ENCODE measurements at places on chromosomes 5 and 9.
A peak's percentile ranks its signal among the peaks of the same experiment; 100 is the strongest.

DNA sequence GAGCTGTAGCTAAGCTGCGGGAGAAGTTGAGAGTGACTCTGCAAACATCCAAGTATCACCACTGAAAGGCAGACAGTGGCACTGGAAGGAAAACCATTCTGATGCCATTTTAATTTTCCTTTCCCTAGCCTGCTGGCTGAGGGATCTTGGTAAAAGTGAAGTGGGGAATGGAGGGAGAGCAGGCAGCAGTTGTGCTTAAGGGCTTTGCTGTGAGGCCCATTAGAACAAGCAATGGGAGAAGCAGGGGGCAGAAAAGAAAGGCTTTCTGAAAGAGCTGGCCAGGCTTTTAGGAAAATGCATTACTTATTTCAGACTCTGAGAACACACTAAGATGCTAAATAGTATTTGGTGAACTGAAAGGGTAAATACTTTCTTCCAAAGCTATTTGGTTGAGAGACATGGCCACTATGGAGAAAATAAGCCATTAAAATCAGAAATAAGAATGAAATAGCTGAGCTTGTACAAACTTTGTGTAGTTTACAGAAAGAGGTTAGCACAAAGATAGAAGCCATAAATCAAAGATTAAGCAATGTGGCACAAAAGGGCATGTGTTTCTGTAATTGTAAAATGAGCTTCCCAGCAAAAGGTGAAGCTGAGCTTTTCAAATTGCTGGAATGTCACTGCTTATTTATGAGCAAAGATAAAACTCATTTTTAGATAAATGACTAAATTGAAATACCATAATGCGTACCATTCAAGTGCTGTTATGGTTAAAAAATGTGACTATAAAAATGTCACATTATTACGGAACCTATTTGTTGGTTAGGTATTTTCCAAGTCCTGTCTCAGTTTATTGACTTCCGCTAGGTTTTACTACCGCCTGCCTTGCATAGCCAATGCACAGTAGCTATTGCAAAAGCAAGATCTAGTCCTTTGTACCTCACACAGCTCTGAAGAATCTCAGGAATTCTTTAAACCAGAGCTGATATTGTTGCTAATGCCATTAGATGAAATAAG, 20.8 kb downstream of the SNCAIP start:
- DNase-seq, result no peak

DNA sequence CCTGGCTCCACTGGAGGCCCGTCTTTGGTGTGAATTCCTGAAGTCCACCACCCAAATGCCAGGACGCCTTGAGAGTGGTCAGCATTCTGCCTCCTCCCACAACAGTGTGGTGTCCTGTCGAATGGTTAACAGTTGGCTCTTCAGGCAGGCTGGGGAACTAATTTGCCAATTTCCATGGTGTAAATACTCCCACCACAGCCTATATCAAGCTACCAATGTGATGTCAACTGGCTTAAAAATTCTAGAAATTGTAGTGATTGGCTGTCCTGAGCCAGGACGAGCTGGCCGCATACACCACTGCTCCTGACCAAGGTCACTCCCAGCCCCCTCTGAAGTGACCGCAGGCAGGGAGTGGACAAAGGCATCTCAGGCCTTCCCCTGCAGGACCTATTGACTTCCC, 11.1 kb downstream of the UNC5A start:
- no peak for DNase-seq

DNA sequence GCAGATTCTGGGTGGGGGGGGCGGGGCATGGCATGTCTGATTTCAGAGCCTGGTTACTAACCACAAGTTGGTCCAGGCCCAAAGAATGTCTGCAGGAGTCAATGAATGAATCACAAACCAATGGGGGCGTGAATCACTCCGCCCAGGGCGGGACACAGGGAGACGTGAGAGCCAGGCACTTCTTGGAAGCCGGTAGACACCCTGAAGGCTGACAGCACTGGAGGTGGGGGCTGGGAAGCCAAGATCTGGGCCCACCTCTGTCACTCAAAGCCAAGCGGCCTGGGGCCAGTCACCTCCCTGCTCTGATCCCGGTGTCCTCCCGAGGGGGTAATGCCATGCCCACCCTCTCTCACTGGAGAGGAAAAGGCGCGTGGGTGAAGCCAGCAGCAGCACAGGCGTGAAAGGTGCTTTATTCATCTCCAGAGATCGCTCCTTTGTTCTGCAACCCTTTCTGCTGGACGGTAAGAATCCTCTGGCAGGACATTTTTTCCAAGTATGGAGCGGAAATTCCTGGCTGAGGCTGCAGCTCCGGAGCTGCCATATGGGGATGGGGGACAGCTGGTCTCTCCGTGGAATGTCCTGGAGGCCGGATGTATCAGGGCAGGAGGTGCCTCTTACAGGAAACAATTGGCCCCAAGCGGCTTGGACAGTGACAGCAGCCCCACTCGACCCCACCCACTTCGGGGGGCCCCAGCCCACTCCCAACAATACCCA, 85.0 kb downstream of the STK10 start:
- peak; percentile 88 for DNase-seq

GRCh38 chr9:72864327-72864726, 88.5 kb downstream of the ALDH1A1 start:
- no peak for DNase-seq

DNA sequence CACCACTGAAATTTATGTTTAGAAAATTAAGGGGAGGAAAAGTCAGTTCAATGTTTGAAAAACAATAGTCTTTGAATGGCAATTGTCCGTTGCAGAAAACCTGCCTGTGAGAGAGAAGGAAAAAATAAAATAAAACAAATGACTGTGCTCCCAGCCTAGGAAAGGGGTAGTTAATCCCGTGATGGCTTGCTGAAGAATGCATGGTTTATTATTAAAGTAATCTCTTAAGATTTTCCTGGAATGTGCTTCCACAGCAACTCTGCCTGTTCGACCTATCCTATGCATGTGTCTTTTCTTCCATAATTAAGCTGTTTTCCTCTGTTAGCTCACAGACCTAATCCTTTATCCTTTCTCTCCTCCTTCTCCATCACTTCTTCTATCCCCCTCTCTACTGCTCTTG, 2.4 kb upstream of the DAB2 start:
- DNase-seq, result no peak

DNA sequence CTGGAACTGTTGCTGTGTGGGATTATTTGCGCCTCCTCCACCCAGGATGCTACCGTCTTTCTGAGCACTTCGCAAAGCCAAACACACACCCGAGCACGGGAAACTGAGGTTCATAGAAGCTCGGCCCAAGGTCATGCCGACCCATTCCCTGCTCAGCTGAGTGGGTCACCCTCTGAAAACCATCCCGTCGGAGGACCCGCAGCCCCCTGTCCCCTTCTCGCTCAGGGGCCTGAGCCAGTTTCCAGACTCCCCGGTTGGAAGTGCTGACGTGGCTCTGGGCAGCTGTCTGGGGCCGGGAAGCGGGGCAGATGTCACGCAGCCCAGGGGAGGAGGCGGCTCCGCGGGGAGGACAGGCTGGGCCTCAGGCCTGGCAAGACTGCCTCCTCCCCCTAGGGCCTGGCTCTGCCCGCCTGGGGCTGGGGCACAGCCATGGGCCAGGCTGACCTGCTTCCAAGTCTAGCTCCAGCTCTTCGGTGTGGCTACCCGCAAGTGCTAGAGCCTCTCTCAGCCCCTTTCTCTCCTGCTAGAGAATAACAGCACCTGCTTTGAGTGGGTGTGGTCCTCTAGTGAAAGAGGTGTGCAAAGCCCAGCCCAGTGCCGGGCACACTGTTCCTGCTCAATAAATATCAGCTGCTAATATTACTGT, 9.9 kb upstream of the CXXC5 start:
- DNase-seq, result no peak

GRCh38 chr9:8085986-8086385, 286.4 kb upstream of the DMAC1 start:
- DNase-seq, result no peak

DNA sequence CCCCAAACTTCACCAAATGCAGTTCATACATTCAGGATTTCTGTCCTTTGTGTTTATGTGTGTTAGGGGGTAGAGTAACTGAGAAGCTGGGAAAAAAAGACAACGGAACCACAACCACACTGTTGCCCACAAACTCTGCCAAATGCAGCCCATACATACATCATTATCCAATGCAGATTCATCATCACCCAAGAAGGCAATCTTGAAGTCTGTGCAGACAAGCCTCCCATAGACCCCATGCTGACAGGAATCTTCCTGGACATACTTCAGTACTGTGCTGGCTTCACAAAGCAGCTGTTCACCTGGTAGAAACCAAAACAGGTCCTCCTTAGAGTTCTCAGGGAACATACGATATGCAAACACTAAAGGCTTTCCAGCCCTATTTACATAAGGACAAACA, 38.9 kb downstream of the MTMR12 start:
- no peak for DNase-seq

DNA sequence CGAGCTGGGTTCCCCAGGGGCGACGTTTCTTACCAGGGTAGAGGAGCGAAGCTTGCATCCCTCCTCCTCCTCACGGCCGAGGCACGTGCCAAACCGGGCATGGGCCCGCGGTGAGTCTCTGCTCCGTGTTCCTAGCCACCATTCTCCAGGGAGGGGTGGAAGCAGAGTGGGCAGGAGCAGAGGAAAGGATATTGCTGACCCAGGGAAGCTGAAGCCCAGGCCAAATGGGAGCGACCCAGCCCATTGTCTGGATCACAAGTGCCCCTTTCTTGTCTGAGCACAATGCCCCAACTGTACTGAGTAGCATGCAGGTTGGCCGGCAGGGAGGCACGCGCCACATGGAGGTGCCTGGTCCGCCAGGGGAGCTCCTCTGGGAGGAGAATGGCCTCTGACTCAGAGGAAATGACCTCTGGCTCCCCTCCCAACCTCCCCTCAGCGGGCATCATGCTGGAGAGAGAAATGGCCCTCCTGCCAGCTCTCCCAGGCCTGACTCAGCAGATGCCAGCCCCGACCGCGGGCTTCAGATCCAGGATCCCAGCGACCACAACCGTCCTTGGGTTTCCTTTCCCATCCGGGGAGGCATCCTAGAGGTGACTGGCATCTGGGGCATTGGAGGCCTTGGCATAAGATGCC, 1.1 kb downstream of the PRR7 start:
- DNase-seq, result no peak

- no peak for DNase-seq
Observed at GRCh38 chr9:6552033-6552432, 93.5 kb downstream of the GLDC start.

- no peak for DNase-seq
Observed at GRCh38 chr9:69132361-69132760, 41.7 kb upstream of the TJP2 start.

GRCh38 chr9:99109522-99109921, 4.6 kb downstream of the TGFBR1 start:
- no peak for DNase-seq

DNA sequence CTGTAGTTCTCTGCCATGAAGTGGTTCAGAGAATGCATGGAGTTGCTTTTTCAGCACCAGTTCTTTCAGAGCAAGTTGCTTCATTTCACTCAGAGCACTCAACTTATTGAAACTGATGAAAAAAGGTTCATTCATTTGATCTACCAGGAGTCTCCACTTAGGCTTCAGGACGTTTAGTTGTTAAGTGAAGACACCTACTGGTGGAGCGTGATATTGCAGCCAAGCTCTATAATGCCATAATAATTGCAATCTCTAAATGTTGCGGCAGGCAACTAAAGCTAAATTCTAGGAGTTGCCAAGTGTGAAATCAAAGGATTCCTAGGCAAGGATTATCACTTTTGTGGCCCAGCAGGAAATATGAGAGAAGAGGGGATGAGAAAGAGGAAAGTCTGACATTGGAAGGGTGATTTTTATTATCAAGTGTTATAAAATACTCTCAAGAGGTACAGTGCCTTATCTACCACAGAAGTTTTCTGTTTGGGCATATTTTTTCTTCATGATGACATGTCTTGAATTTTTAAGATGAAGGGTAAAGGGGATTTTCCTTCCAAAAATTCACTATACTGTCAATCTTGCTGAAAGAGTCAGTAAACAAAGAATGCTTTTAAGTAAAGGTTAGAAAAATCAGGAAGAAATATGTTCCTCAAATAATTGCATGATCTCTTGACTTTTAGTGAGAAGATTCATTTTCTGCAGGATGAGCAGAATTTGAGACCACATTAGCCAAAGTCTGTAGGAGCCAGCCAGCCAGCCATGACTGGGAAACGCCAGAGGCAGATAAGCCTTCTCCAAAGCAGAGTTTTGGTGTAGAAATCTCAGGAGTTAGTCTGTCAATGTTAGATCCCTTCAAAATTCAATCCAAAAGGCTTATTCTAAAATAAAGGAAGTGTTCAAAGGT, 83.4 kb downstream of the SH3PXD2B start:
- DNase-seq, result no peak

GRCh38 chr5:25119650-25120049, 474.9 kb upstream of the CDH10 start:
- no peak for DNase-seq

GRCh38 chr5:116563736-116564308, 10.8 kb downstream of the SEMA6A start:
- DNase-seq, result no peak

DNA sequence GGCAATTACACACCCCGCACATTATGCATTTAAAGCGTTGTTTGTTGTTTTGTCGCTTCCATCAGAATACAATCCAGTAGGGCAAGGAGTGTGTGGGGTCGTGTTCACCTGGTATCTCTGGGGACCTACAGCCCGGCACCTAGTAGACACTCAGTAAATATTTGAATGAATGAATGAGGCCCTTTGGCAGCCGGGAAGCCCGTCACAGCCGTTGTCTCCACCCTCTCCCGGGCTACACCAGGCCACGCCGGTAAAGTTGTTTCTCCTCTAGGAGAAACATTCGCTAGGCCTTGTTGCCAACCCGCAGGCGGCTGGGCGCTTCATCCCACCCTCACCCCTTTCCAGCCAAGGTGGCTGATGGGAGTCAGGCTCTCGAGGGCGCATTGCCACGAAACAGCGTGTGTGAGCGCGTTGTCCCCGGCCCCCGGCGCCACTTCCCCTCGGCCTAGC, 876 bp upstream of the JAK2 start:
- DNase-seq, result no peak

DNA sequence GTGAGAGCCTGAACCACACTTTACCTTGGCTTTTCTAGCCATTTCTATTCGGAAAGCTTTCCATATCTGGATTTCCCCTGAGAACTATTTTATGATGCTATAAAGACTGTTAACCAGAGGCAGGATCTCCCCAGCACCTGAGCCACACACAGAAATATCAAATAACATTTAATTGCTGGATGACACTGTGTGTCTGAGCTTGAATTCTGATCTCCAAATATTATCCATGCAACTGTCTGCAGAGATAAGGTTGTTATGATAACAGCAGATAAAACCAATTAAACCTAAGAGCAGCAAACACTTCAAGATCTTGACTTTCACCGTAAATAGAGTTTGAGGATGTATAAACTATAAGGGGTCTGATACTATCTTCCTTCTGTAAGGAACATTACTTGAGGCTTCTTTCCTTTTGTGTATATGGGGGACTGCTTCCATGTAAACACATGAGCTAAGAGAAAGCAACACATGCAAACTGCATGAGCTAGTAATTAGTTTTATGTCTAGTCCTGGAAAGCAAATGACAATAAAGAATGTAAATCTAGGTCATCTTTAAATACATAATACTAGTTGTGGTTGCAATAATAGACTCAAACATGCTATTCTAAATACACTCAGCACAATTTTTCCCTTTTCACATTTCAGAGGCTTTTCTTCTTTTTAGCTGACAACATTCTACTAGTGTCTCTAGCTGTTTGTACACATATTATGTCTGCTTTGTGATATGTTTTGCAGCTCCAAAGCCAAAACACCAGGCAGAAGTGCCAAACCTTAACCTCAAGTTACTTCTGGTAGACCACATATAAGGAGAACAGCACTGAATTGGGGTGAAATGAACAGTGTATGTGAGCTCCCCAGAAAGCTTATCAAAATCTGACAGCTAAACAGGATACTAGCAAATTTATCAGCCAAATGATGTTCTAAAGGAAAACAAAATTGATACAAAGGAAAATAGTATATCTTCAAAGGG, 136.5 kb downstream of the EFNA5 start:
- DNase-seq, result no peak

GRCh38 chr5:172156541-172156994, 31.5 kb downstream of the STK10 start:
- DNase-seq, result no peak
